Hippocampal formation (tissue), 2 donors: ENCODE measurements at places on chromosomes 5 and 9.

- DNase-seq: no peak
These were observed 317.9 kb upstream of the ITGA1 start for GRCh38 chr5:52469835-52470234.

DNA sequence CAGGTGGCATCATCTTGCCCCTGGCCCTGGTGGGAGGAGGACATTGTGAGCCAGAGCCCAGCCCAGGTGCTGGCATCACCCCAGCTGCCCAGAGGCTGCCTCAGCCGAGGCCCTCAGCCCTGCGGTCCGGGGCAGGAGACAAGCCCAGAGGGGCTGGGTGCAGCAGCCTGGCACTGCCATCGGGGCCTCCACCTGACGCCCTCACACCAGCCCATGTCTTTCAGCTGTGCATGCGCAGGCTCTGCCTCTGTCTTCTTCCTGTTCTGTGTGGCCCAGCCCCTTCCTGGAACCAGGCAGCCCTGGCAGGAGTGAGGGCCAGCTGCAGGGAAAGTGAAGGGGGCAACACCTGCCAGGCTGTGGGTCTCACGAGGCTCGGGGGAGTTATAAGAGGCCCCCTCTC, 4.8 kb upstream of the CEL start:
- no peak for DNase-seq

GRCh38 chr9:132126680-132127236, 35.1 kb upstream of the NTNG2 start:
- no peak for DNase-seq

DNA sequence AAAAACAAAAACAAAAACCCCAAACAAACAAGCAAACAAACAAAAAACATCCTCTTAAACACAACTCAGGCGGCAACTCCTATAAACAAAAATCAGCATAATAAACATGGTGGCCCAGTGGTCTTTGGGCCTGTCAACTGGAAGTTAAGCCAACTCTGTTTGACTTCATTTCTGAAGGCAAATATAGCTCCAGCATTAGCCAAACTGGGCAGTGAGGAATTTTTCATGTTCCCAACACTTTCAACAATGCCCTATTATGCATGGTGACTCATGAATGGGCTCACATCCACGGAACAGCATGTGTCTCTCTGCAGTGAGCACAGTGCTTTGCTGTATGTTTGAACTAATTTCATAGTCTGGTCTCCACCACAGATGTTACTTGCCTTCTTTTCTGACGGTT, 143.9 kb upstream of the STC2 start:
- peak; percentile 83 for DNase-seq

GRCh38 chr5:178115136-178115813, 1.9 kb downstream of the N4BP3 start:
- DNase-seq: no peak

- DNase-seq: no peak
These were observed 103.3 kb downstream of the EDIL3 start for GRCh38 chr5:84281383-84281782.

GRCh38 chr5:170397059-170397458, 7.9 kb upstream of the KCNMB1 start:
- no peak for DNase-seq

GRCh38 chr9:136229096-136230065, 16.2 kb downstream of the QSOX2 start:
- no peak for DNase-seq

DNA sequence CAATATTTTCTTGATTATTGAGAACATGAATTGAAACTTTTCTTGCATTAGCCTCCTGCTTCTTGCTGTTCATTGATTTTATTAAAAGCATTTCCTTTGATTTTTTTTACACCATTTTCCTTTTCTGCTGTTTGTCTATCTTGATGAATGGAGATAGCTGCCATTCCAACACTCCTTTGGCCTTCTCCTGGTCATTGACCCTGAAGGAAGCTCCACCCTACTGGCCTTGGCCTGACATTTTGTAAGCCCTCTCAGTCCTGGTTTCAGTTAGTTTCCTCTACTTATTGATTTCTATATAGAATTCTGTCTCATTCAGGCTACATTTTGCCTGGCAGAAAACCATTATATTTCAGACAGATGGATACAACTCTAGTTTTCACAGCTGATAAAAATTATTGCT, 115.1 kb upstream of the DMRTA1 start:
- DNase-seq: no peak

- no peak for DNase-seq
These were observed 33.4 kb downstream of the DDX4 start for GRCh38 chr5:55771175-55771655.

DNA sequence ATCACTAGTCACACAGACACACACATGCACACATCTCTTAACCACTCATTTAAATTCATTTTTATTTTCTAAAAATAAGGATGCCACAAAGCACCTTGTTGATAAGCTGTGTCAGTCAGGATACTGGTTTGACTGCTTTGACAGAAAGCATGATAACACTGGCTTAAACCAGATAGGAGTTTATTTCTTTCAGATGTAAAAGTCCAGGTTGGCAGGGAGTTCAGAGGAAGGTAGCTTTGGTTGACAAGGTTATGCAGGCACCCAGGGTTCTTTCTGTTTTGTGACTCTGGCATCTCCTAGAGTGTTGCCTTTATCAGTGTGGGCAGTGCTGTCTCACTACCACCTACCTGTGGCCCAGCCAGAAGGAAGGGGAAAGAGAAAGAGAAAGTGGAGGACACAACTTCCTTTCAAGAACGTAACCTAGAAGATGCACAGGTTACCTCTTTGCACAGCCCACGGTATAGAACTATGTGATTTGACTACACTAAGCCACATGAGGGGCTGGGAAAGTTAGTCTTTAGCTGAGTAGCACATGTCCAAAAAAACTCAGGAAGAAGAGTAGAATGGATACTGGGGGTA, 334.7 kb downstream of the OSTF1 start:
- no peak for DNase-seq

- DNase-seq: no peak
These were observed 73.0 kb upstream of the STARD4 start for GRCh38 chr5:111585291-111585690.

DNA sequence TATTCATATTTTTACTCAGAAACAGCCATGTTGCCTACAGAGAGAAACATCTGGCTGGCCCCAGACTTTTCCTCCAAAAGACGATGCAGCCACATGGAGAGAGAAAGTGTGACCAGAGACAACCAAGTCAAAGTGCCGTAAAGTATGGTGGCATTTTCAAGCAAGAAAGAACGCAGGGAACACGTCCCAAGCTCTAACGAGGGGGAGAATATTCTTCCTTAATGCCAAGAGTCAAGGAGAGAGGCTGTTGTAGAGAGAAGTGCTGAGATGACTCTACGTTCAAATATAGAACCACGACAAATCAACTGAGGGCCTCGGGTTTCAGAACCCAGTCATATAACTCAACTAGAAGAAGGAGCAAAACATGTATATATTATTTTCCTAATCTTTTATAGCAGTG, 55.9 kb downstream of the FNBP1 start:
- no peak for DNase-seq

GRCh38 chr9:6106711-6107339, 91.4 kb upstream of the RANBP6 start:
- peak; percentile 50 for DNase-seq

GRCh38 chr5:170348137-170348633, 41.0 kb downstream of the KCNMB1 start:
- no peak for DNase-seq

GRCh38 chr9:36551910-36552309, 20.8 kb upstream of the MELK start:
- no peak for DNase-seq

GRCh38 chr5:135053989-135054388, 20.0 kb upstream of the PITX1 start:
- DNase-seq: no peak

DNA sequence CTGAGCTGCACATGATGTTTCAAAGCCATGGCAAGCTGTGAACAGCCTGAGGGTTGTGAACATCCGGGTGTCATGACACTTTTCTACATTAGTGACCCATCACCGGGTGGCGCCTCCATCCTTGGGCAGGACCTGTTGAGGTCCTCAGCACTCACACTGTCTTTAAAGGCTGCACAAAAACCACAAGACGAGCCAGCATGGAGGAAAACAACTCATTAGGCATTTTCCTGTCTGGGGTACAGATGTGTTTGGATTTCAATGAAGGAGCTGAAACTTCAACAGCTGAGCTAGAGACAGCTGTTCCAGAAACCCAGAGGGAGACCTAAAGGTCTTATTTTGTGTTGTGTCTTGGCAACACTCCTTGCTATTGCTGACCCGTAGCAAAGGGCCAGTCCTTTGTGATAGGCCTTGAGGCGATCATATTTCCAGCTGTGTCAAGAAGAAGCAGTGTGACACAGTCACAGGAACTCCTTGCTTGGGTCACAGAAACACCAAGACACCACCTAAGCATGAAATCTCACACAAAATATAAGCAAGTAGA, 151.8 kb upstream of the VLDLR start:
- DNase-seq: no peak

GRCh38 chr9:129351058-129351641, 173.1 kb upstream of the IER5L start:
- DNase-seq: no peak

GRCh38 chr5:115336964-115337363, 40.5 kb upstream of the CCDC112 start:
- DNase-seq: no peak

DNA sequence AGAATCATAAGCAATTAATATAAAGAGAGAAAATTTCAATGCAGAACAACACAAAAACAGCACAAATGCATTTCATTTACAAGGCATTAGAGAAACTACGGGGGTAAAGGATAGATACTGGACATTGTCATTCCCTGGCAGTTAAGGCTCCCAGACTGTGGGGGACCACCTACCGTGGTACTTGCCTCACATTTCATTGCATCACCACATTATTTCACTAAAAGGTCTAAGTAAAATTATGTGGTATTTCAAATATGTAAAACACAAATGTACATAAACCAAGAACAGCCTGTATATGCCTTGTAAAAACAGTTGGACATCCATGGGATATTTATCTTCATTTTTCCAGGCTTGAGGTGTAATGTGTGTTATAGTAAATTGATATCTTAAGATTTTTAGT, 571.2 kb upstream of the ZNF462 start:
- DNase-seq: no peak

GRCh38 chr9:98231770-98232478, 23.5 kb downstream of the TBC1D2 start:
- DNase-seq: no peak

DNA sequence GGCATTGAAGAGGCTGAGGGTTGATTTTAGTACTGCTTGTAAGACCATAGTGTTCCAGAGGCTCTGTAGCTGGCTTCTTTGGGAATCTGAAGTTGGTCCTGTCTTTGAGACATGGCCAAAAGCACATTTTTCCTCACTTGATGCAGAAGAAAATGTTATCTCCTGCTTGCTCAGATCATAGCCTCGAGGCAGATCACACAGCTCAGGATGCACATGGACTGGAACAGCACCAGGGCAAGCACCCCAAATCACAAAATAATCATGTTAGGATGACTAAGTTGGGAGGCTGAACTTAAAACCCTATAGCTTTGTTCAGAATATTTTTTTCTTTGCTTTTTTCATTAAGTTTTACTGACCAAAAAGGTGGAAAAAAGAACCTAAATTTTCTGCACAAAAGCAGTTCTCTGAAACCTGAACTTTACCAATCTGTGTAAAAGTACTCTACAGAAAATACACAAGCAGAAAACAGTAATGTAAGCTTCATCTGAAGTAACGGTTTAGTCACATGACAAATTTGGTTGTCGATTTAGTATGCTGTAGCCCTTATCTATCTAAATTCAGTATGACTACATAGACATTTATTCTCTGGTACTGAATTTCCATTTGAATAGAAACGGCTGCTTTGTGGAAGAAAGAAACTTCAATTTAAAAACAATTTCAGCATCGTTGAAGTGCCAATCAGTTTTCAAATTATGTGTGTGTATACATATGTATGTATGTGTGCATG, 3.4 kb downstream of the KLHL9 start:
- DNase-seq: no peak

DNA sequence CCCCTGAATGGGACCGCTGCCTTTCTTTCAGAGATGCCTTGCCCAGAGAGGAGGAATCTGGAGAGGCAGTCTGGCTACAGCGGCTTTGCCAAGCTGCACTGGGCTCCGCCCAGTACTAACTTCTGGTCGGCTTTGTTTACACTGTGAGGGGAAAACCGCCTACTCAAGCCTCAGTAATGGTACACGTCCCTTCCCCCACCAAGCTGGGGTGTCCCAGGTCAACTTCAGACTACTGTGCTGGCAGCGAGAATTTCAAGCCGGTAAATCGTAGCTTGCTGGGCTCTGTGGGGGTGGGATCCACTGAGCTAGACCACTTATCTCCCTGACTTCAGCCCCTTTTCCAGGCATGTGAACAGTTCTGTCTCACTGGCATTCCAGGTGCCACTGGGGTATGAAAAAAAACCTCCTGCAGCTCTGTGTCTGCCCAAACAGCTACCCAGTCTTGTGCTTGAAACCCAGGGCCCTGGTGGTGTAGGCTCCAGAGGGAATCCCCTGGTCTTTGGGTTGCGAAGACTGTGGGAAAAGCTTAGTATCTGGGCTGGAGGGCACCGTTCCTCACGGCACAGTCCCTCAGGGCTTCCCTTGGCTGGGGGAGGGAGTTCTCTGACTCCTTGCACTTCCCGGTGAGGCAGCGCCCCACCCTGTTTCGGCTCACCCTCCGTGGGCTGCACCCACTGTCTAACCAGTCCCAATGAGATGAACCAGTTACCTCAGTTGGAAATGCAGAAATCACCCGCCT, 171.2 kb downstream of the CWC27 start:
- DNase-seq: no peak

DNA sequence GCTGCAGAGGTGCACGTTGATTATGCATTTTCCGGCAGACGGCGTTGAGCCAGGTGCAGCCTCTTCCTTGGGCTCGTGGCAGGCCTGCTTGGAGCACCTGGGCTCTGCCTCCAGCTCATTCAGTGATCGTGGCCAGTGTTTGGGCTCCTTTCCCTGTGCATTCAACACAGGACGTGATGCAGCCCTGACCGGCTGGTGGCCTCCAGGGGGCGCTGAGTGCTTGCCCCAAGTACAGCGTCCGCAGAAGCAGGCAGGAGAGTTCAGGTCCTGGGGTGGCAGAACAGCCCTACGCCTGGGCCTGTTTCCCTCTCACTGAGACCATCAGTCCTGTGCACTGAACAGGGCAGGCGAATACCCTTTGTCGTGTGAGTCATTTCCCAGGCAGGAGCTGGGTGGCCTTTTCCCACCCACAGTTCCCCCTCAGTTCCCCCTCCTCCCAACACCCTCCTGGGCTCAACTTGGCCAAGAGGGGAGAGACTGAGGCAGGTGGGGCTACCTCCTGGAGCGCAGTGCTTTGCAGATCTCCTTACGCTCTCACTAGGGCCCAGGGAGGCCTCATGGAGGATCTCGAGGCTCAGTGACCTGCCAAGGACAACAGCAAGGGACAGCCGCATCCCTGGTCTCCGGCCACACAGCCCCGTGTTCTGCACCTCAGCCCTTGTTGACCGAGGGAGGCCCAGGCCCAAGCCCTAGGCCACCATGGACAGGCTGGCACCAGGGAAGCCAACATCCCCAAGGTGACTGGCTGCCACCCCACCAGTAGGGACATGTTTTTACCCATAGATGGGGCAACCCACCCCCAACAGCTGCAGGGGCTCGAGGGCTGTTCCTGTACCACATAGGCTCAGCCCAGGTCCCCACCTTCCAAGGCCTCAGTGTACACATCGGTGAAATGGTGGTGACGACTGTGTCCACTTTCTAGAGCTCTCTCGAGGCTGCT, 52.9 kb downstream of the LRSAM1 start:
- peak; percentile 68 for DNase-seq
